ENCODE measurements at places on chromosomes 4 and X. TPM values are rescaled to one million over a fixed set of nuclear protein-coding genes. Genes with fewer than 3 reads are reported as not detected.

GRCh38 chr4:14233126-14233525 lies 605.6 kb upstream of the BOD1L1 start:
- no peak for DNase-seq

- DNase-seq = no peak
Measured at GRCh38 chr4:79991601-79992000, 81.4 kb downstream of the ANTXR2 start.

DNA sequence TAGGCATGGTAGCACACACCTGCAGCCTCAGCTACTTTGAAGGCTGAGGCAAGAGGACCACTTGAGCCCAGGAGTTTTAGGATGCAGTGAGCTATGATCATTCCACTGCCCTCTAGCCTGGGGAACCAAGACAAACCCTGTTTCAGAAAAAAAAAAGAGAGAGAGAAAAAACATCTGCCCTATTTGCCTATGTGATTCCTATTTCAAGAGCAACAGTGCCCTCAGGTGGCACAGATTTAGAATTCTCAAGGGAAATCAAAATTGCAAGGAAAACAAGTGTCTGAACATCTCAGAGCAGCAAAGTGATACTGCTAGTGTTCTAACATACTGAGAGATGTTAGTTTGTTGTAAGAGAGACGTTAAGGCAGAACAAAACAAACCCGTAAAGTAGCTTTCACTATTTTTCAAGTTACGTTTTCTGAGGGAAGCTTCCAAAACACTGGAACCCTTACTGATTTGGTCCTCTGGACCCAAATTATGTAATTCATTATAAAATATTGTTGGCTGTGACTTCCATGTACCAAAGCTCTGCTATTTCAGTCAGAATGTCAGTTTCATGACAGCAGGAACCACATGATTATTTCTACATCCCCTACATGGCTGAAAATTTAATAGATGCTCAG lies 7.9 kb downstream of the BDH2 start:
- peak; percentile 68 for DNase-seq

- DNase-seq = peak; percentile 34
Measured at GRCh38 chrX:18946157-18946556, 37.8 kb downstream of the PHKA2 start.

DNA sequence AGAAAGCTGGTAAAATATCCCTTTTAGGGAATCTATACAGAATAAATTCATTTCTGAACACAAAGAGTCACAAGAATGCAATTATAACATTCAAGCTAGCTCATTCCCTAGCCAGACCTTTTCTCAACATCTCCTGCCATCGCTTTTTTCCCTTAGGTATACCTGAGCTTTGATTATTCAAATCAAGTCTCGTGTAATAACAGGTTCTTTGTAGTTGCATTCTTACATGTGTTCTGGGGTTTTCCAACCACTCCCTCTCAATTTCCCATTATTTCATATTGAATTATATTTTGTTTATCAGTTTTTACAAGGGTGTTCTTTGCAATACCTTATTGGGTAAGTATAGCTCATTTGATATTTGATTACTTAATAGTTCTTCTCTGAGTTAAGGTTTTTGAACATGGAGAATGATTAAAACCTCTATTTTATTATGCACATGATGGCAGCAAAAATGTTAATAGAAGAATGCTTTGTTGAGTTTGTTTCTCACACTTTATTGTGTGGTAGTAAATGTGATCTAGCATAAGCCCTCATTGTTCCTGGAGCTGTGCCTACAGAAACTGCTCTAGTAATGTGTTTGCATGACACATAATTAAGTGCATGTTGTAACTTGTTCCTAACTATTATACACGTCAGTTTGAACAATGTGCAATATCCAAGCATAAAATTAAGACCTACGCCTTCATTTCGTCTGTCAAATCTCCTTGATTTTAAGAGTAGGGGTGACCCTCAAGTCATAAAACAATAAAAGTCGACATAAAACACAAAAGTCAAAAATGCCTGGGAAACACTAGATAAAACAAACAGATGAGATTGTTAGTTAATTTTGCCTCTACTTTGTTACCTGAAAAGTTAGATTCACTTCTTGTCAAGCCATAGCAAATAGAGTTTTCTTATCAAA lies 124.0 kb upstream of the POF1B start:
- no peak for DNase-seq

DNA sequence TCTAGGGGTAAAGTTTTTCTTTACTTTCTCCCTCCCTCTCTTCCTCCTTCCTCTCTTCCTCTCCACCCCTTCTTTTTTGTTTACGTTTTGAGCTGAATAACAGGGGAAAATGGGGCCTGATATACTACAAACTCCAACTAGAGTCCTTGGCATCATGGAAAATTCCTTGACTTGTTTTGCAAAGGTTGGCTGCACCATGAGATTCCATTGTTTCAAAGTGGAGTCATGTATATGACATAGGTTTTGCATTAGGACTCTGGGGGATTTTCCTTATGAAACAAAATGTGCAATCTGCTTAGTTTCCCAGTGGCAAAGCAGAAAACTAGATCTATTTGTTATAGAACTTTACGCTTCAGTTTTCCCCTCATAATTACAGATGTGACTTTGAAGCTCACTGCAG lies 233.5 kb upstream of the PGRMC2 start:
- no peak for DNase-seq

The CTBP1 gene
- 256 TPM for total RNA-seq

The FAT4 gene
- total RNA-seq = 1.1 TPM

- no peak for DNase-seq
Measured at GRCh38 chr4:80043541-80043940, 29.5 kb downstream of the ANTXR2 start.
